ENCODE measurements at places on chromosomes 4 and X.
A peak's percentile ranks its signal among the peaks of the same experiment; 100 is the strongest.

DNA sequence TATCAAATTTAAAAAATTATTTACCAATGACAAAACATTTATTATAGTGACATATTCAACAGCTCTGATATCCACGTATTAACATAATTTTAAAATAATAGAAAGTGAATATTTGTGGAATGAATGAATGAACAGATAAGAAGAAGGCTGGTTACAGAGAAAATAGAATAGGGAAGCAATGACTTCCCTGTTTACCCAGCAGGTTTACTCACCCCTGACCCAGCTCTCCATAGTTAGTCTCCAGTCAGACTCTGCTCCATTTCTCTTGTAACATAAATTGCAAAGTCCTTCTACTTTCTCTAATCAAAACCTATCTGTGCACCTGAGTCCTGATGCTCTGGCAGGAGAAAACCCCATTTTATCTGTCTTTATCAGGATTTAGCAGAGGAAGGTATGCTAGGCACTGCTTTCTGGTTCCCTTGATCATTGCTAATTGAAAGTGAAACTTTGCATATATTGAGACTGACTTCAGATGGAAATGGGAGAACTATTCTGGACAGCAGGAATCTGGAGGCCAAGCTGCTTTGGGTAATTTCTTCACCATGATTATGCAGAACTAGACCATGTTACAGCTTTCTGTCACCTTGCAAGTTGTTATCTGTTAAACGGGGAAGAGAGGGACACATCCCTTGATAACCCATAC, 363.0 kb downstream of the FAT4 start:
- no peak for DNase-seq

DNA sequence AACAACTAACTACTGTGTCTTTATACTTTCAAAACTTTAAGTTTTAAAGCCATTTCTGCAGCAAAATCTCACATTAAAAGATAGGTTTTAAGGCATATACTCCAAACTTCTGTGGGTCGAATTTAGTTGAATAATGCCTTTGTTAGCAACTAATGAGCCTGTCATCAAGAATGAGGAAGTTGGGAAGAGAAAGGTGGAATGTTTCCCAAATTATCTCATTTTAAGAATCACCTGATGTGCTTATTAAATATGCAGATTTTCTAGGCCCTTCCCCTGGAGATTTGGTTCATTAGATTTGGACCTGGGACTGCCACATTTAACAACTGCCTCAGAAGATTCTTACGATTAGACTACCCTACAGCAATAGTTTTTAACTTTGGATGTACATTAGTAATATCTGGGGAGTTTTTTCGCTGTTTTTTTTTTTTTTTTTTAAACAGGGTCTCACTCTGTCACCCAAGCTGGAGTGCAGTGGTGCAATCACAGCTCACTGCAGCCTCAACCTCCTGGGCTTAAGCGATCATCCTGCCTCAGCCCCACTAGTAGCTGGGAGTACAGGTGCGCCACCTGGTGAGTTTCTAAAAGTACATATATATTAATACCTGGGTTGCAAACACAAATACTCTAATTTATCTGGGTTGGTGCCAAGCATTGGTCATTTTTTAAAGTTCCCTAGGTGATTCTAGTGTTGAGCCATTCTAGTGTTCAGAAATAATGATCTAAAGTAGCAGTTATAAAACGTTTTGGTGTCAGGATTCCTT, 16.1 kb upstream of the TASL start:
- DNase-seq = peak; percentile 34

DNA sequence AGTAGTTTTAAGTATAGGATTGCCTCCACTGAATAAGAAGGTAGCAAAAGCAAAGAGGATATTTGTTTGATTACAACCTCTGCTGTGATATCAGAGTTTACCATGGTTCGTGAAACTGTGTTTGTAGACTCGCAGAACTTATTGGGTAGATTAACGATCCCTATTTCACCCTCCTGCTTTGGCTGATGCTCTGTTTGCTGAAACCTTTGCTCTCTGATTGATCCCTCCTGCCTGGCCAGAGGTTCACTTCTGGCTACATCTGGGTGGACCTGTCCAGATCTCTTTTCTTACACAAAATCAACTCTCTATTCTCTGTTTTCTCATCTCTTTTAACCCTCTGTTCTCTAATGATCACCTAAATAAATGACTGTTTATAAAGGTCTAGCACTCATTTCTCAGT, 37.9 kb upstream of the TMEM192 start:
- DNase-seq = no peak

DNA sequence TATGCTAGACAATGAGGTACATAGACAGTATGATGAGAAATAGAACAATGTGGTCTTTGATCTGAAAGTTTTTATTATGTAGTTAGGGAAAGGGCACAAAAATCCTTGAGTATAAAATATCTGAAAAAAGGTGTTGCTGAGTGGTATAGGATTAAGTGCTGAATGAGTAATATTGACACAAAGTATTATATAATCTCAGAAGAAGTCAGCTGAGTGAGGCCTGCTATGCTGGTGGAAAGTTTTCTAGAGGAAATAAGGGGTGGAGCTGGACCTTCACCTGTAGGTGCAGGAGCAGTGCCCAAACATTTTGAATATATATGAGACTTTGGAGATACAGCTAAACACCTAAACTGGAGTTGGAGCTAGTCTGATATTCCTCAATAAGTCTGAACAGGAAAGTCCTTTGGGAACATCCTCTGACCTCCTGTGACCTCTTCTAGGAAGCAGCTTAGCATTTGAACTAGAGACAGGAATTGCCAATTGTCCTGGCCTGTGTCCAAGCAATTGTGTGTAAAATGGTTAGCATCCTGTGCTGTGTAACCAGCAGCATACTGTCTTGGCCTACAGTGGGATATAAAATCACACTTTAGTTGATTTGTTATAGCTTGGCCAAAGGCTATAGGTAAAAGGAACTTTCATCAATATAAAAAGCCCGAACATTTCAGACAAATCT, 285.3 kb downstream of the ANKRD50 start:
- DNase-seq = no peak

- DNase-seq = no peak
These were observed 192.2 kb downstream of the COMMD8 start for GRCh38 chr4:47271291-47271690.
